ENCODE measurements at places on chromosomes 4 and X.

DNA sequence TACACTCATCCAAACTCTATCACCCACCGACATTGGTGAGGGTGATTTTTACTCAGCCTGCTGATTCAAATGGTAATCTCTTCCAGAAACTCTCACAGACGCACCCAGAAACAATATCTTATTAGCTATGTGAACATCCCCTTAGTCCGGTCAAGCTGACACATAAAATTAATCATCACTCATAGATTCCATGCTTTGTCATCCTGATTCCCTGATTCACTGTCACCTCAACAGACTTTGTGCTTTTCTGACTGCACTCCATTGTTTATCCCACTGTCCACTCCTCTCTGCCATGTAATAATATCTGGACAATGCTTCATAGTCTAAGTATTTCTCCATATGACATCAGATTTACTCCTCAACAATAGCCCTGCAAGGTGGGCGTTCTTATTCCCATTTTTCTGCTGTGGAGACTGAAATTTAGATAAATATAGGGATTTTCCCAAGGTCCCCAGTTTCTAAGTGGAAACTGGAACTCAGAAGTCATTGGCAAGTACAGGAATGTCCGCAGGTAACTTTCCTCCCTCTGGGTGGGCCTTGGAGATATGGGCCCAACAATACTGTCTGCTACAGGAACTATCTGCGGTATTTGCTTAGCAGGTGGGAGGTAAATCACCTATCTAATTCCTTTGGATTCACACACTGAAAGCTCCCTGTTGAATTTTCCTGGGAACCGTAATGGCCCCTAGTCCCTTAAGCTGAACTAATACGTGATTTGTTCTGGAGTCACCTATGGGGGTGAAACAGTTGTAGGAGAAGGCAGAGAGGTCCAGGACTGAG lies 228.6 kb upstream of the BCOR start:
- no peak for DNase-seq

- DNase-seq, result no peak
Measured at GRCh38 chr4:160034501-160034900, 931.6 kb downstream of the RAPGEF2 start.

- DNase-seq, result no peak
Measured at GRCh38 chr4:108931926-108932325, 169.1 kb upstream of the ETNPPL start.

- DNase-seq, result no peak
Measured at GRCh38 chr4:3075652-3075981, 1.1 kb downstream of the HTT start.

GRCh38 chrX:112877771-112878173 lies 37.1 kb upstream of the AMOT start:
- DNase-seq, result no peak

GRCh38 chr4:186920483-186920882 lies 196.8 kb upstream of the FAT1 start:
- no peak for DNase-seq

- no peak for DNase-seq
Measured at GRCh38 chrX:19865567-19866363, 21.6 kb downstream of the SH3KBP1 start.

- DNase-seq, result no peak
Measured at GRCh38 chr4:181599134-181599533, 644.1 kb upstream of the TENM3 start.

- DNase-seq, result no peak
Measured at GRCh38 chr4:94453391-94453963, 1.7 kb downstream of the PDLIM5 start.

DNA sequence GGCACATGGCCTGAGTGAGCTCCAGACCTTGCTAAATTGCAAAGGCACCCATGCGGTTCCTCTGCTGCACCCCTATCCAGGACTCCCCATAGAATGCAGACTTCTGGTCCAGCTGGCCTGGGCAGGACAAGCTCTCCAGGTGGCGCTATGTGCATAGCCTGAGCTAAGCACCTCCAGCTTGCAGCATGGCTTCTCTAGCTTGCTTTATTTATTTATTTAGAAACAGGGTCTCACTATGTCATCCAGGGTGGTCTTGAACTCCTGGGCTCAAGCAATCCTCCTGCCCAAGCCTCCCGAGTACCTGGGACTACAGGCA lies 5.5 kb upstream of the WFS1 start:
- DNase-seq, result no peak

DNA sequence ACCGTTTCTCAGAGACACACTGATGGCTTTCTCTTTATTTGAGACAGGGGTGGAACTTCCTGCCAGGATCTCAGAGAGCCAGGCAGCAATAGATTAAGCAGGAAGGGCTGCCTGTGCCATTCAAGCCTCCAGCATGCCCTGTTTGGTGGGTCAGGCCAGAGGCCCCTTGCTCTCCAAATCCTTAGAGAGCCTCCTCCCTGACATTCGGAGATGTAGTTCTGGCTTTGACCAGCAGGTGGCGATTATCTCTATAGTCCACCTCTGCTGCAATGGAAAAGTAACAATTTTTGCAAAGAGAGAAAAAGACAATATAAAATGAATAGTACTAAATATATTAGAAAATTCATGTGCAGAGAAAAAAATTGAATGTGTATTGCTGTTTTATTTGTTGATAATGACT lies 93.9 kb downstream of the NXF2B start:
- no peak for DNase-seq

- DNase-seq, result no peak
Measured at GRCh38 chr4:185624259-185624589, 88.9 kb upstream of the PDLIM3 start.

GRCh38 chr4:55993994-55994663 lies 45.4 kb downstream of the CEP135 start:
- DNase-seq, result no peak

- DNase-seq, result no peak
Measured at GRCh38 chrX:53715346-53715924, 28.9 kb upstream of the HUWE1 start.

DNA sequence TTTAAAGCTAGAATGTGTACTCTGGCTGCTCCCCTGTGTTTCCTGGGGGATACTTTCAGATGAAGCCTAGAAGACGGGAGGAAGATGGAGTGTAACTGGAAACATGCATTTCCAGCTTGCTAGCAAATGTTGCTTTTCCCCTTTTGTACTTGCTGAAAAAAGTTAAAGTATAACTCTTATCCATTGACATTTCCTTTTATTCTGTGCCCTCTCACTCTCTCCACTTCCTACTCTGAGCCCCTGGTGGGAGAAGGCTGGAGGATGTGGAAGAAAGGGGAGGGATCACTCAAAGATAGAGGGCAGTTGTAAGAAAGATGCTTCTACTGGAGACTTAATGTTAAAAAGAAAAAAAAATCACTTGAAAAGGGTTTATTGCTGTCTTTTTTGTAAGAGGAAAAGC lies 396.5 kb downstream of the DTHD1 start:
- no peak for DNase-seq

DNA sequence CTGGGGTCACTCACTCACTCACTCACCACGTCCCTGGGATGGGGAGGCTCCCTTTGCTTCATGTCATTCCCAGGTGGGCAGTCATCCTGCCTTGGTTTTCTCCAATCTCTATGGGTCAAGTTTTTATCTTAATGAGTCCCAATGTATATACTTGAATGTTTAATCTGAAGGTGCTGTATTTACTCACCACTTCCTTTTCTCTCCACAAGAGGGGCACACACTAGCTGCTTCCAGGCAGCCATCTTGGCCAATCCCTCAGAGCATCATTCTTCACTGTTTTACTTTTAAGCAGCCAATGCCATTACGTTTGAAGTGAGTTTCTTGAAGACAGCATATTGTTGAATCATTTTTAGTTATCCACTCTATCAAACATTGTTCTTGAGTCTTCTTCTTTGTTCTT lies 153.4 kb upstream of the ARSJ start:
- DNase-seq, result no peak

DNA sequence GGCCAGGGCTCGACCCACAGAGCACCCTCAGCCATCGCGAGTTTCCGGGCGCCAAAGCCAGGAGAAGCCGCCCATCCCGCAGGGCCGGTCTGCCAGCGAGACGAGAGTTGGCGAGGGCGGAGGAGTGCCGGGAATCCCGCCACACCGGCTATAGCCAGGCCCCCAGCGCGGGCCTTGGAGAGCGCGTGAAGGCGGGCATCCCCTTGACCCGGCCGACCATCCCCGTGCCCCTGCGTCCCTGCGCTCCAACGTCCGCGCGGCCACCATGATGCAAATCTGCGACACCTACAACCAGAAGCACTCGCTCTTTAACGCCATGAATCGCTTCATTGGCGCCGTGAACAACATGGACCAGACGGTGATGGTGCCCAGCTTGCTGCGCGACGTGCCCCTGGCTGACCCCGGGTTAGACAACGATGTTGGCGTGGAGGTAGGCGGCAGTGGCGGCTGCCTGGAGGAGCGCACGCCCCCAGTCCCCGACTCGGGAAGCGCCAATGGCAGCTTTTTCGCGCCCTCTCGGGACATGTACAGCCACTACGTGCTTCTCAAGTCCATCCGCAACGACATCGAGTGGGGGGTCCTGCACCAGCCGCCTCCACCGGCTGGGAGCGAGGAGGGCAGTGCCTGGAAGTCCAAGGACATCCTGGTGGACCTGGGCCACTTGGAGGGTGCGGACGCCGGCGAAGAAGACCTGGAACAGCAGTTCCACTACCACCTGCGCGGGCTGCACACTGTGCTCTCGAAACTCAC lies 3.6 kb downstream of the MID1IP1 start:
- peak; percentile 1 for DNase-seq

DNA sequence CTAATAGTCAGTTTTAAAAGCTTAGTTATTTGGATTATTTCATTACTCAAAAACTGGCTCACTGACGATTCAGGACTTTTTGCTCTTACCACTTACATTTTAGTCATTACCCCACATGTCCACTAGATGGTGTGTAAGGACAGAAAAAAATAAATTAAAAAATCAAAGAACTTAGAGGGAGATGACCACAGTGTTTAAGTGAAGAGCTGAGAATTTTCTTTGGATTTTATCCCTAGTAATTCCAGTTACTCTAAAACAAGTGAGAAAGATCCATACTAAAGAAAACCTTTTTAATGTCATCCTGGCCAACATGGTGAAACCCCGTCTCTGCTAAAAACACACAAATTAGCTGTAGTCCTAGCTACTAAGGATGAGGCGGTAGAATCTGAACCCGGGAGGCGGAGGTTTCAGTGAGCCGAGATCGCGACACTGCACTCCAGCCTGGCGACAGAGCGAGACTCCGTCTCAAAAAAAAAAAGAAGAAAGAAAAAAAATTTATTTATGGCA lies 26.4 kb upstream of the TMPRSS11B start:
- DNase-seq, result no peak

DNA sequence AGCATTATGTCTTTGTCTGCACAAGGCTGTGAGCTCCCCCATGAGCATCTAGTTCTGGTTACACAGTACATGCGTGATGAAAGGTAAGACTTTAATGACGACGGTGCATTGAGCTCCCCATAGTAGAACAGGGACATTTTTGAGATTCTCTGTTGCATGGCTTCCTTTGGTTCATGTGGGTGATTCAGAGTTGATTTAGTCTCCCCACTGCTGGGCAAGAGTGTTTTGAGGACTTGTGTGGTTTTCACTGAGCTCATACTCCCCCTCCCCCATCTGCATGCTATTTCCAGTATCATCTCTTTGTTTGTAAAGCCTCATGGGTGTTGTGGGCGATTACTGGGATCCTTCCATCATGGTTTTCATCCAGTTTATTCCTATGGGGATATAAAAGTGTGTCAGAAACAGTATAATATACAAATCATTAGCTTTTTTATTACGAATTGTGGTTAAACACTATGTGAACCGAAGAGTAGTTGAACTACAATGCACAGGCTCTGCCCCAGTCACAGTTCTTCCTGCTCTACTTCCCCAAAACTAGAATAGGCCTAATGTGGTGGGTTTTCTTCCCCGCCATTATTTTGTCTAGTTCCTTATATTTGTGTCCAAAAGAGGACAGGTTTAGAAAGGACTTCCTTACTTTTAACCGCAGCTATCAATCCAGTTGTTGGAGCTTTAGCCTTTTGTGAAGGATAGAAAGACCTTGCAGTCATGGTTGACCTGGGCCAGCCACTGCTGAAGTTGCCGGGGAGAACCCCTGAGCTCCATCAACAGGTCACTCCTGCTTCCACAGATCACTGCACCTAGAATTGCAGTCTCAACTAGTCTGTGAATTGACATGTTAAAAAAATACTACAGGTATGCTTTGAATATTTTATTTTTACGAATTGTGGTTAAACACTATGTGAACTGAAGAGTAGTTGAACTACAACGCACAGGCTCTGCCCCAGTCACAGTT lies 30.4 kb downstream of the KIT start:
- no peak for DNase-seq

DNA sequence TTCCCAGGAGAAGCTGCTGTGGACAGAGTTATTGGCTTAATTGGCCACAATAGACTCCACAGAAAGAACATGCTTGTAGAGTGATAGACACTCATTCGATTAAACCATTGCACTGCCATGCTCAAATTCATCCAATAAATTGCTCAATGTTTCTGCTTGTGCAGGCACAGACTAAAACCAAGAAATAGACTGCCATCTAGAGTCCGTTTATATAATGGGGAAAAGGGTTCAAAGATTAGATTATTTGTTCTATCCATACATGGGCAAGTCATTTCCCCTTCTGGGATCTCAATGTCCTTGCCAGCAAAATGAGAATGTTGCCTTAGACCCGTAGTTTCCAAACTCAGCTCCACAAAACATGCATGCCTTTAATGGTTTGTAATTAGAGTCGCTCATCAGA lies 8.7 kb downstream of the SMIM10 start:
- DNase-seq, result no peak

GRCh38 chr4:152224223-152224622 lies 311.7 kb downstream of the FBXW7 start:
- no peak for DNase-seq

DNA sequence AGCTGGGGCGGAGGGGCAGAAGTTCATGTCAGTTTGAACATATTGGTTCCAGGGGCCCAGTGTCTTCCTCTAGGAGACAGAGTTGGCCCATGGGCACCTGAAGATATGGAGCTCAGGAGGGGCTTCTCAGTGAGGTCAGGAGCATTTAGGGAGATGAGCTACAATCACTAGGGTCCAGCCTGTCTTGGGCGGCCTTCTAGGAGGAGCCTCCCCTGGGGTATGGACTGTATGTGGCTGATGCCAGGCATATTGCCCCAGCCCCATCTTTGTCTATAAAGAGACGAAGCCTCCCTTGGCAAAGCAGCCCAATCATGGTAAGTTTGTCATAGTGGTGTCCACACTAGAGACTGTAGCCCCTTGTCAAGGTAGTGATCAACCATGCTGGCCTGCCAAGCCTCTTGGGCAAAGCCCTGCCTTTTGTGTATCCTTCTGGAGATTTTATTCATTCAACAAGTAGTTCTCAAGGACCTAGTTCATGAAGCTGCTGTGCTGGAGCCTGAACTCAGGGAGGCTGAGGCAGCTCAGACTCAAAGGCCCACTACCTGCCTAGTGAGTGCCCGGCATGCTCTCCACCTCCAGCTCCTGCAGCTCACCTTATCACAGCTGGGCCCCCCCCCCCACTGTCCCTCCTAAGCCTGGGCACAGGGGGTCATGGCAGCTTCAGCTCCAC lies 5.4 kb upstream of the CNGA2 start:
- DNase-seq, result no peak

DNA sequence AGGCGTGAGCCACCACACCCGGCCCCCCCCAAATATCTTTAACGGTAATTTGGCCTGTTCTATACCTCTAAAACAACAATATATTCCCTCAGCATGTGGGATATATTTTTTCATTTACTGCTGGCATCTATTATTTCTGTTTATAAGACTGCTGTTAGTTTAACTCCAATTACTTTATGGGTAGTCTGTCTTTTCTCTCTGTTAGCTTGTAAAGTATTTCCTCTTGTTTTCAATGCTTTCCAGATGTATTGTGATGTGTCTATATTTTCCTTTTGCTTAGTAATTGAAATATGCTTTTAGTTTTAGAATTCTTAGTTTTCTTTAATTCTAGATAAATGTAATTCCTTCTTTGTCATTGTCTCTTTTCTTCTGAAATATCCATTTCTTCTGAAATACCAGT lies 445.8 kb downstream of the ANKRD50 start:
- DNase-seq, result no peak

All from caudate nucleus (tissue), 63 donors.